ENCODE measurements at places on chromosomes 13 and 19. TPM values are rescaled to one million over a fixed set of nuclear protein-coding genes. Genes with fewer than 3 reads are reported as not detected.
A peak's percentile ranks its signal among the peaks of the same experiment; 100 is the strongest.

- DNase-seq: no peak
Observed at GRCh38 chr19:55149078-55150003, at the start of gene TNNT1. TSS of gene TNNT1 (minus strand) at chr19:55149206. CDS start at chr19:55147157, 2,049 bp downstream.

DNA sequence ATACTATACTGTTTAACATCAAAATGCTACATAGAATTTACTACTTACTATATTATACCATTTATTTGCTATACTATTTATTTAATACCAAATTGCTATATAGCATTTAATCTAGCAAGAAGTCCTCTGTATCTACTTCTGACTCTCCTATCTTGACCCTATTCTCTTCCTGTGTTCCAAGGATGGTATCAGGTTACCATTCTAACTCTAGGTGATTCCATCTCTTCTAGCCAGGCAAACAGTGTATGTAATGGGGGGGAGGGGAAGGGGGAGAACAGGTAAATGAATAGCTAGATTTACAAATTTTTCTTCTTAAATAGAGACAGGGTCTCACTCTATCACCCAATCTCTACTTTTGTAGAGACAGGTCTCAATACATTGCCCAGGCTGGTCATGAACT is 200.3 kb downstream of the DIAPH3 start:
- no peak for DNase-seq

DNA sequence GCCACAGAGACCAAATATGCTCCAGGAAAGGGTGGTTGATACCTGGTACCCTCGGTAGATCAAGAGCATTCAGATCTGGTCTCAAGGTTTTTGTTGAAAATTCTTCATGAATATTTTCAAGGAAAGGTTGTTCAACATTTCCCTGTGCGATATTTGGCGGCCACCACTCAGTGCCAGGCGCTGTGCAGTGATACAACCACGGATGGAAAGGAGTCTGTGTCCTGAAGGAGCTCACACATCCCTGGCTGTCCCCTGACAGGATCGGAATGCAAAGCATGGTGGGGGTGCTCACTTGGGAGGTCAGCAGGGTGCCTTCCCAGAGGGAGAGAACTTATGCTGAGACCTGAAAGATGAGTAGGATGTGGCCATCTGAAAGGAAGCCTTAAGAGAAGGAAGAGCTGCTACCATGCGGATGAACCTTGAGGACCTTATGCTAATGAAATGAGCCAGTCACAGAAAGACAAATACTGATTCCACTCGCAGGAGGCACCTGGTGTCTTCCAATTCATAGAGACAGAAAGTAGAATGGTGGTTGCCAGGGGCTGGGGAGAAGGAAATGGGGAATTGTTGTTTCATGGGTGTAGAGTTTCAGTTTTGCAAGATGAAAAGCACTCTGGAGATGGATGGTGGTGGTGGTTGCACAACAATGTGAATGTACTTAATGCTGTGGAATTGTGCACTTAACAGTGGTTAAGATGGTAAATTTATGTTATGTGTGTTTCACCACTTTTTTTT is 41.6 kb downstream of the HSPH1 start:
- DNase-seq: no peak

- DNase-seq: no peak
Observed at GRCh38 chr13:111116856-111117255, 1.7 kb downstream of the ARHGEF7 start.

DNA sequence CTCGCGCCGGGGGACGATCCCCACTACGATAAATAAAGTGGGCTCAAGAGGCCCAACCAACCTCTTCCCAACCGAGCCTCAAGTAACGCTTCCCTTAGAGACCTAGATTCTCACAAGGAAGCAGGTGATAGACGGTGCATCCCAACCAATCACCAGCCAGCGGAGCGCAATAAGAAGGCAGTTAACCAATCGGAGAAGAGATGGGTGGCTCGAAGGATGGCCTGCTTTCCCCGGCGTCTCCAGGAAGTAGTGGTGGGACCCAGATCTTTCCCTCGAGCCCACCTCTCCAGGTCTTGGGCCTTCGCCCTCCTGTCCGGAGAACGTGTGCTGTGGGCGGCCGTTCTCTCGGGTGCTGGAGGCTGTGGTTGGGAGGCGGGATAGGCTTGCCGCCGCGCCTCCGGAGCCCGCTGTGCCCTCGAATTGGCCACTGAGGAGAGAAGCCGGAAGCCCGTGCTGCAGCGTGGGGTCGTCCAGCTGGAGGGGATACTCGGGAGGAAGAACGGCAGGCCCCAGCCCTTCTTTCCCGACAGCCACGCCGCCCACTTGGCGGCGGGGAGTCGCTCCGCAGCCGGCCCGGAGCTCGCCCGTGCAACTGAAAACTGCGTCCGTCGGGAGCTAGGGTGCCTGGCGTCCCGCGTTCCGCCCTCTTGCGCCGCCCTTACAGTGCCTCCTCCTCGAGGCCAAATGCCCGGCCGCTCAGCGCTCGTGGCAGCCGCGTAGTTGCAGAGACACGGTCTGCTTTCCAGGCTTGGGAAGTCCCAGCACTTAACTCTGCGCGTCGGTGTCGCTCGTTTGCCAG is at the start of gene RNF6:
RNF6 (minus strand) TSS at position 594 of the 799 bp plus-strand sequence. CDS start 2,665 bp downstream, outside the sequence.
- DNase-seq: peak; percentile 94

- no peak for DNase-seq
Observed at GRCh38 chr19:2145831-2146241, 5.5 kb downstream of the AP3D1 start.

- DNase-seq: no peak
Observed at GRCh38 chr13:89267734-89268133, 1596.6 kb downstream of the SLITRK5 start.

- DNase-seq: no peak
Observed at GRCh38 chr13:66513728-66514127, 716.4 kb downstream of the PCDH9 start.

Gene SMIM17
- not detected for total RNA-seq

Gene REEP6
- total RNA-seq: 0.66 TPM

Gene ZNF723
- not detected for total RNA-seq
